ENCODE measurements at places on chromosomes 6 and 20. TPM values are rescaled to one million over a fixed set of nuclear protein-coding genes. Genes with fewer than 3 reads are reported as not detected.

- DNase-seq = no peak
Observed at GRCh38 chr6:53898026-53898795, 103.4 kb downstream of the LRRC1 start.

DNA sequence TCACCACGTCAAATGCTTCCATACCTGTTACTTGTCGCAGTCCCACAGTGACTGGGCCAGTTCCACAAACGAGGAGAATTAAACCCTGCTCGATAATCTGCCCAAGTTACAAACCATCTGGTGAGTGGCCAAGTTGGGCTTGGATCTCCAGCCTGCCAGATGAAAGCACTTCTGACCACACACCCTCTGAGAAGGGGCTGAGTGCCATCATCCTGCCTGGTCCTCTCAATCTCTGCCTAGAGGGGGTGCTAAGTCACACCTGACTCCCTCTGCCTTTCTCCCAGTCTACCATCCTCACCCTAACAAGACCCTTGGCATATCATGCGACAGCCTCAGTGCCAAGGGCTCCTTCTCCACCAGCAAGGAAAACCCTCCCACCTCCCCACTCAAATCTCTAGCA is 15.8 kb downstream of the RRP36 start:
- DNase-seq = no peak

GRCh38 chr6:2222275-2222842 is 23.0 kb downstream of the GMDS start:
- no peak for DNase-seq

DNA sequence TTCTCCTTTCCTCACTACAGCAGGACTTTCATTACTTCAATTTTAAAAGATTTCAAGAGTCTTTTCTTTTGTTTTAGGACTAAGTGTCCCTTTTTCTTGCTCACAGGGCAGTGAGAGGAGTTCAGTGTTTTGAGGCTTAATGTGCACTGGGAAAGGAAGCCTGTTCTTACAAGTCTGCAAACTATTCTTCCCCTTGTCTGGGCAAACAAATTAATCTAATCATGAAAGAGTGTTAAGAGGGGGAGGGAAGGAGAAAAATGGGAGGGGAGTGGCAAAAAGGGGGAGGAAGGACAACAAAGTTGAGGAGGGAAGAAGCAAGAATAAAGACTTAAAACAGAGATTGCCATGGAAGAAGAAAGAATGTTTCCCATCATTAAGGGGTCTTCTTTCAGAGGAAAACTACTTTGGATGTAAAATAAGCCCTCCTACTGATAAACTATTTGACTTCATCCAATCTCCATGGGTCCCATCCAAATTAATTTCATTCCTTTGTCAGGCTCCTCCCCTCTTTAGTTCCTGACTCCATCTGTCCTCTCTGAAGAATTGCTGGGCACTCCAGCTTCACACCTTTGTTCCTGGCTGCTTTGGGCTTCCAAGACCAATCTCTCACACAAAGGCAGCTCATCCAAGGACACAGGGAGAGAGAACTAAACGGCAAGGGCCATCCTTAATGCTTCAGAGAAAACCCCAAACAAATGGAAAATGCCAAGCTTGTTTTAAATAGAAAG is 244.5 kb downstream of the TPBG start:
- DNase-seq = no peak

DNA sequence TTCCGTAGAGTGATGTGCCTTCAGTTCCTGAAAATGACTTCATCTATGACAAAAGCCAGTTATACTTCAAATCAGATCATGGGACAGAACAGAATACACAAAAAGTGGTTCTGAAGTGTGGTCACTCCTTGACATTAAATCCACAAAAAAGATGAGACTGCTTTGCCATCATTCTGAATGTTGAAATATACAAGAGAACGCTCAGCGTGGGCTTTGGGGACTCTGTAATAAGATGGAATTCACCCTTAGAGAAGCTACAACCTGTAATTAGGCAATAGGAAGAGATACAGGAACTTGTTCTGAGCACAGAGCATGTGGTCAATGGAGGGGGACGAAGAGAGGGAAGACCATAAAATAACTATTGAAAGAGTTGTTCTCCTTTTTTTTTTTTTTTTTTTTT is 184.3 kb downstream of the CARMIL1 start:
- no peak for DNase-seq

DNA sequence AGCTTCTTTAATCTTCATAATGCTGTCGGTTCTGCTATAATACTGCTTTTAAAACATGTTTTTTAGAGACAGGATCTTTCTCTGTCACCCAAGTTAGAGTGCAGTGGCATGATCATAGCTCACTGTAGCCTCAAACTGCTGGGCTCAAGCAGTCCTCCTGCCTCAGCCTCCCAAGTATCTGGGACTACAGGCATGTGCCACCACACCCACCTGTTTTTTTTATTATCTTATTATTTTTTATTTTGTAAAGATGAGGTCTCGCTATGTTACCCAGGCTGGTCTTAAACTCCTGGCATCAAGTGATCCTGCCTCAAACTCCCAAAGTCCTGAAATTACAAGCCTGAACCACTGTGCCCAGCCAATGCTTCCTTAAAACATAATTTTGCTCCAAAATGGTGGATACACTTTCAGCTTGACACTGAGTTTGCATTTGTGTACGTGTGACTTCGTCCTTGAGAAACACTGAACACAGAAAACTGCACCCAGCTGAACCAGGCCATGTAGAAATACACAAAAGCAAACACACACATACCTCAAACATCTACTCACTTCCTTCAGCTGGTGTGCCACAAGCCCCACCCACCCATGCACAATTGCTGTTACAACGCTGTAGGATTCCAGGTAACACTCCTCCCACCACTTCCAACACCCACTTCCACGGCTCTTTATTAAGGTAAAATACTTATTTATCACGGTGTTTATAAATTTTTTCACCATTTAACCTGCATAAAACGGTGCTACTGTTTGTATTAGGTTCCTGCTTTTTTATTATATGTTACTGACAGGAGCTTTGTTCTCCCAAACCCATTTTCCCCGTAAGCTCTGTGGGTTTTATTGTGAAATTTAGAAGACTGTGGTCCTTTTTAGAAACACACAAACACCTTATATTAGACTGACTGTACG is 109.1 kb downstream of the TSHZ2 start:
- no peak for DNase-seq

DNA sequence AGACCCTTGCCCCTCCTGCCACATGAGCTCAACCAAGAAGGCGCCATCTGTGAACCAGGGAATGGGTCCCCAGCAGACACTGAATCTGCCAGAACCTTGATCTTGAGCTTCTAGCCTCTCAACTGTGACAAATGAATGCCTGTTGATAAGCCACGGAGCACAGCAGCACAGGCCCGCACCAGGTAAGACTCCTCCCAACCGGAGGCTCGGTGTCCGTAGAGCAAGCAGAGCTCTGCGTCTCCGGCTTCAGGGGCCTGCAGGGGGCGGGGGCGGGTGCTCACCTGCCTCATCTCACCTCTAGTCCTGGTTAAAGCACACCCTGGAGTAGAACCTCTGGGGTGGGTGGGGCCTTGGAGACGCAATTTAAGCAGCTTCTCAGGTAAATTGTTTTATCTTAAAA is 122.7 kb downstream of the SMOC2 start:
- DNase-seq = no peak

DNA sequence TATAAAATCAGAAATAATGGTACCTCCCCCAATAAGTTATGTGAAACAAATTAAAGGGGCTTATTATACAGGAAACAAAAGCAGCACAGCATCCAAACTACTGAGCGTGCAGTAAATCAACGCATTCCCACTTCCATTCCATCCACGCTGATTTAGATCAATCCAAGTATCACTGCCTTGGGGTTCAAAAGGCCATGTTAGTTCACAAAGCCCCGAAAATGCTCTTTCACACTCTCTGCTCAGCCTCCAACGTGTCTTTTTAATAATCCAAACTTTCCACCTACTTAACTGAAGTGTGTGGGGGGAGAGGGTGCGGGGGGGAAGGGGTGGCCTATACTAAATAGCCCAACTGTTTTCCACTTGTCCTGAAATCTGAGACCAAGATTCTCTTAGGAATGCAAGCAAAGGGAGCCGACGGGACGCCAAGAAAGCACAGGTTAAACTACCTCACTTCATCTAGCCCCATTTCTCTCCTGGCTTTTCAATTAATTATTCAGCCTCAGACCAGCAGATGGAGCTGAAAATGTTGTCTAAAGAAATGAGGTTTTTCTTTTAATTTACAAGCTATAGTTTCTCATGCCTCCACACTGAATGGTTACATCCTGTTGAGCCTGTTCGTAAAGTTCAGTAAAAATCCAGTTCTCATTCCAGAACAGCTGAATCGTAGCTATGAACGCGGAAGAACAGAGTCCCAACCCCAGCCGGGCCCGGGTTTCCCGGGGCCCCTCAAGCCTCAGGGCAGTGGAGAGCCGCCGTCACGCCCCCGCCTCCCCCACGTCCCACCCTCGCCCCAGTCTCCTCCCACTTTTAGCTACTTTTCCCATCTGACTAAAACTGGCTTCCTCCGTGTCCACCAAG is 1.0 kb upstream of the NXT1 start:
- no peak for DNase-seq

DNA sequence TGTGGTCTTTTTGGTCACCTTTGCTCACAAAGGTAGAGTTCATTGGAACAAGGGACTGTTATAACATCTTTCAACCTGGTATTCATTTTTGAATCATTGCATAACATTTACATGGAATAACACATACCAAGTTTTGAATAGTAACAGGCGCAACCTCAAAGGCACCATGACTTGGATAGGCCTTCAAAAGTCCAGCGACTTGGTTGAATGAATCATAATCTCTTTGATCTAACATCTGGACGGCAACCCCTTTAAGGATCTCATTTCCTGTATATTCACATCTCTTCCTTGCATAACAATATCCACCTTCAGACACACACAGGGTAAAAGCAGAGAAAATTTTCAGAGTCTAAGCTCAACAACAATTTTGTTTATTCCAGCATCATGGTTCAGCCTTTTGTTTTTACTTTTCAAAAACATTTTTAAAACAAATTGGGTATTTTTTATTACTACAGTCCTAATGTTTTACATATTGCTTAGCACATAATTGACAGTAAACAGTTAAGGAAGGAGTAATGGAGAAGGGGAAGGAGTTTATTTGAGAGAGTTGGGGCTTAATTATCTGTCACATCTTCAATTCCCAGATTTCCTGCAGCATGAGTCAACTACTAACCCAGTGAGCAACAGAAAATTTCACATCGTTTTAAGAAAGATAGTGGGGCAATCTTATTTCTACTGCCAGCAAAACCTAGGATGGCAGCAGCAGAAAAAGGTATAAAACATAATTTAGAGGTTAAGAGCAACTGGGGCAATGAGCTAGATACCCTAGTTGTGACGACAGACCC is 41.8 kb upstream of the F13A1 start:
- DNase-seq = no peak

GRCh38 chr20:63778034-63778752 is 38.6 kb downstream of the SLC2A4RG start:
- DNase-seq = no peak

- DNase-seq = no peak
Observed at GRCh38 chr6:154602708-154603107, 92.2 kb upstream of the CNKSR3 start.

DNA sequence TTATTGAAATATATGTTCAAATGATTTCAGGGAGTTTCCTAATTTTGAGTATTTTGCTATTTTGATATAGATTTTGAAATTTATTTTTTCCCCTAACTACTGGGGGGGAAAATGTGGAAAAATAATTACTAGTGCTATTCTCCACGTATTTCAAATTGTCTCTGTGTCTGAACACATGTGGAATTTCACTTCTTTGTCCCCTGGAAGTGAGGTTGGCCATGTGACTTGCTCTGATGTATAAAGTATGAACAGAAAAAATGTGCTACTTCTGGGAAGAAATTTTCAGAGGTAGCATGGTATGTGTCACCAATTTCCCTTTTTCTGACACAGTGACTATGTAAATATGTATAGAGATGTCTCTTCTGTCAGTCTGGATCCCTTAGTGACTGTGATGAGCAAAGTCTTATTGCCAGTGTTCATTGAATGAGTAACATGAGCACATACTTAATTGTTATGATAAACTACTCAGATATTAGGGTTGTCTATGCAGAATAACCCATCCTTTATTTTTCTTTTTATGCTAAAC is 215.4 kb upstream of the CCN2 start:
- no peak for DNase-seq

DNA sequence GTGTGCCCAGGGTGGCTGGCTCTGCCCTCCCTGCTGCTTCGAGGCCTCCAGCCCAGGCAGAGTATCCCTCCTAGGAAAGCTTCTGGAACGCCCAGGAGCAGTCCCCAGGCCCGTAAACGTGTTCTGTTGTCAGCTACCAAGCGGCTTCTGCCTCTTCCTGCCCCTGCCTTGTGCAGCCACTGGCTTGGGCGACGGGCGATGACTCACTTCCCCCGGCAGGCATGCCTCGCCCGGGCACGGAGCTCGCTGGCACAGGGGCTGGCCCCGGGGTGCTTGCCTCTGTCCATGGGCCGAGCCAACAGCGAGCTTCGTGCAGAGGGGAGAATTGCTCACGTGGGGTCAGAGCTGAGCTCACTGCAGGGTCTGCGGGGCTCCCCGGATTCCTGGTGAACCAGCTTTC is 86.7 kb upstream of the THBS2 start:
- DNase-seq = no peak

DNA sequence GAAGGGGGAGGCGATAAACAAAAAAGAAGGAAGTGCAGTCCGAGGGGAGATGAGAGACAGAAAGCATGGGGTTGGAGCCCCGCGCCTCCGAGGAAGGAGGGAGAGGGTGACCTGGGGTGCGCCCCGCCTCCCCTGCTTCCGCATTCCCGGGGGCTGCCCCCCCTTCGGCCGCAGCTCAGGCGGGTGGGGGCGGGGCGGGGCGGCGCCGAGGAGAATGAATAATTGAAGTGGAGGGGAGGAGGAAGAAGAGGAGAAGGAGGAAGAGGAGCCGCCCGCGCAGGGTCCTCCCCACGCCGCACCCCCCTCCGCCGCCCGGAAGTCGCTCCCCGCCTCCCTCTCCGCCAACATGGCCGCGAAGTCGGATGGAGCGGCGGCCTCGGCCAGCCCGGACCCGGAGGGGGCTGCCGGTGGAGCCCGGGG is at the start of gene XKR7:
TSS of gene XKR7 (plus strand) at position 322 of the 420 bp plus-strand sequence. CDS start at position 347, 25 bp downstream.
- no peak for DNase-seq

GRCh38 chr6:97214671-97215070 is 68.3 kb downstream of the MMS22L start:
- no peak for DNase-seq

KIAA0408 gene
- total RNA-seq = 3.0 TPM

AGER gene
- total RNA-seq = 4.6 TPM

ARMH2 gene
- not detected for total RNA-seq

CDK5RAP1 gene
- 15.9 TPM for total RNA-seq

BEND6 gene
- total RNA-seq = 18.5 TPM

OVOL2 gene
- not detected for total RNA-seq

C20orf202 gene
- 0.29 TPM for total RNA-seq

SUMO4 gene
- 1.8 TPM for total RNA-seq
